ENCODE measurements at places on chromosomes 5 and 9.

GRCh38 chr5:68542207-68542606 lies 326.7 kb downstream of the PIK3R1 start:
- H3K27me3 ChIP-seq, result no peaks in the 10 kb centered on the region
- H3K36me3 ChIP-seq, result no peaks in the 10 kb centered on the region
- H3K4me3 ChIP-seq, result no peak overlapping the region
- H3K27ac ChIP-seq, result no peak overlapping the region
- H3K4me1 ChIP-seq, result peaks cover 49% of the 10 kb centered on the region

- peaks cover 14% of the 10 kb centered on the region for H3K36me3 ChIP-seq
- peak; percentile 37 for DNase-seq
- H3K27me3 ChIP-seq, result no peaks in the 10 kb centered on the region
- H3K4me3 ChIP-seq, result peak overlapping the region; percentile 92
- peak overlapping the region; percentile 75 for H3K27ac ChIP-seq
These were observed 654 bp downstream of the PURA start for GRCh38 chr5:140114341-140115185.

- peaks cover 2% of the 10 kb centered on the region for H3K27me3 ChIP-seq
- no peak overlapping the region for H3K4me3 ChIP-seq
- H3K36me3 ChIP-seq, result no peaks in the 10 kb centered on the region
- no peak for DNase-seq
These were observed 85.9 kb upstream of the HTR4 start for GRCh38 chr5:148740079-148740858.

DNA sequence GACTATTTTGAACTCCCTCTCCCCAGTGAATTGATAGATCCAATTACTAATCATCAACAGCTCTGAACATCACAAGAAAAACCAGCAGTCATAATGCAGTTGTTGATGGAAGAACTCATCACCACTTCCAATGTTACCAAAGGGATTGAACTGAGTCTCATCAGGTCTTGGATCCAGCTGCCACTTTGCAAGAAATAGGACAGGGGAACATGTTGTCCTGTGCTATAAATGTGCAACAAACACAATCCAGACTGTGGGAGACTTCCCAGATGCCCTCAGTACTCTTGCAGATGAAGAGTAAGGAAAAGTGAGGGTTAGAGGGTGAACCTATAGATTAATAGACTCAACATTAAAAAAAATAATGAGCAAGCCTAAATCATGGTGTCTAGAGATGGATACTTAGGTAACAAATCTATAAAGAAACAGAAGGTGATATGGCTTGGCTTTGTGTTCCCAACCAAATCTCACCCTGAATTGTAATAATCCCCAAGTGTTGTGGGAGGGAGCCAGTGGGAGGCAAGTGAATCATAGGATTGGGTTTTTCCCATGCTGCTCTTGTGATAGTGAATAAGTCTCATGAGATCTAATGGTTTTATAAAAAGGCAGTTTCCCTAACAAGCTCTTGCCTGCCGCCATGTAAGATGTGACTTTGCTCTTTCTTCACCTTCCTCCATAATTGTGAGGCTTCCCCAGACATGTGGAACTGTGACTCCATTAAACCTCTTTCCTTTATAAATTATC lies 63.4 kb upstream of the PAPPA start:
- H3K4me3 ChIP-seq, result no peak overlapping the region
- H3K36me3 ChIP-seq, result peaks cover 6% of the 10 kb centered on the region
- no peaks in the 10 kb centered on the region for H3K27me3 ChIP-seq
- H3K4me1 ChIP-seq, result peaks cover 31% of the 10 kb centered on the region

GRCh38 chr5:132238169-132238744 lies 10.6 kb upstream of the P4HA2 start:
- H3K4me3 ChIP-seq, result no peak overlapping the region
- H3K4me1 ChIP-seq, result peaks cover 15% of the 10 kb centered on the region
- peaks cover 1% of the 10 kb centered on the region for H3K27me3 ChIP-seq

DNA sequence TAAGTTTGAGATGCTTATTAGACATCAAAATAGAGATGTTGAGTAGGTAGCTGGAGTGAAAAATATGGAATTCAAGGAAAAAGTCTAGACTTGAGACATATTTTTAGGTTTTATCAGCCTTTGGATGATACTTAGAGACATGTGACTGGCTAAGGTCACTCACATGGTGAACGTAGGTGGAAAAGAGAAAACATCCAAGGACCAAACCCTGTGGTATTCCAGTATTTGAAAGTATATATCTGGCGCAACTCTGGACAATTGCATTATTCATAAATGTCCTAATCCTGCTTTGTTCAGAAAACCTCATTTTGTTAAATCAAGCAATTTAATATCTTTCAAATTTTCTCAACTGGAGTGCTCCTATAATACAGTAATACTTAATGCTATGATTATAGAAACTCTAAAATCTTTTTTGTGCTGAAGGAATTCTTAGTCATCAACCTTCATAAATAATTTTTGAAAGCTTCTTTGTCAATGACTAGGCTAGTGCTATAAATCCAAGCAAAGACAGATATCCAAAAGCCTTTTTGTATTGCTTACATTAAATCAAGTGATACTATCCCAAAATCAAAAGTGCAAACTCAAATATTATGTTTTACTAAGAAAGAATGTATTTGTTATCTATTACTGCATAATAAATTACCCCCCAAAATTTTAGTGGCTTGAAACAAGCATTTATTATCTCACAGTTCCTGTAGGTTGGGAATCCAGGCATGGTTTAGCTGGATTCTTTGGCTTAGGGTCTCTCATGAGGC lies 452.0 kb downstream of the ENC1 start:
- H3K36me3 ChIP-seq, result no peaks in the 10 kb centered on the region
- no peak overlapping the region for H3K27ac ChIP-seq
- peaks cover 38% of the 10 kb centered on the region for H3K4me1 ChIP-seq
- no peak for DNase-seq

GRCh38 chr5:157748760-157749461 lies 5.4 kb downstream of the LSM11 start:
- peaks cover 59% of the 10 kb centered on the region for H3K4me1 ChIP-seq
- H3K4me3 ChIP-seq, result peak overlapping the region; percentile 27
- H3K36me3 ChIP-seq, result no peaks in the 10 kb centered on the region
- no peaks in the 10 kb centered on the region for H3K27me3 ChIP-seq
- peak; percentile 89 for DNase-seq

DNA sequence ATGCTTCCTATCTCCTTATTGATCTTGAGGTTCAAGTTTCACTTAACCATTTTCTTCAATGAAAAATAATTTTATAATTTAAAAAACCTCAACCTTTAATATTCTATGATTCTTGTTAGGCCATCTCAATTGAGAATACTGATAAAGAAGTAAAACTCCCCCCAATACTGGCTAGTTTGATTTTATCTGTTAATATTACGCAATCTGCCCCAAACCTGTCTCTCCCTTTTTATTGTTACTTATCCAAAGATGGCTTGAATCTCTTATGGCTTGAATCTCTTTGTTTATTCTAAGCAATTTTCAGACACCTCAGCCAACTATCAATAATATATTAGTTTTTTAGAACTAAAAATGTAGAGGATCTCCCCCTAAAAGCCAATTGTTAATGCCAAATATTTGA lies 4.1 kb upstream of the PCDHAC2 start:
- no peaks in the 10 kb centered on the region for H3K36me3 ChIP-seq
- H3K27ac ChIP-seq, result no peak overlapping the region
- H3K27me3 ChIP-seq, result no peaks in the 10 kb centered on the region
- H3K4me1 ChIP-seq, result no peaks in the 10 kb centered on the region

DNA sequence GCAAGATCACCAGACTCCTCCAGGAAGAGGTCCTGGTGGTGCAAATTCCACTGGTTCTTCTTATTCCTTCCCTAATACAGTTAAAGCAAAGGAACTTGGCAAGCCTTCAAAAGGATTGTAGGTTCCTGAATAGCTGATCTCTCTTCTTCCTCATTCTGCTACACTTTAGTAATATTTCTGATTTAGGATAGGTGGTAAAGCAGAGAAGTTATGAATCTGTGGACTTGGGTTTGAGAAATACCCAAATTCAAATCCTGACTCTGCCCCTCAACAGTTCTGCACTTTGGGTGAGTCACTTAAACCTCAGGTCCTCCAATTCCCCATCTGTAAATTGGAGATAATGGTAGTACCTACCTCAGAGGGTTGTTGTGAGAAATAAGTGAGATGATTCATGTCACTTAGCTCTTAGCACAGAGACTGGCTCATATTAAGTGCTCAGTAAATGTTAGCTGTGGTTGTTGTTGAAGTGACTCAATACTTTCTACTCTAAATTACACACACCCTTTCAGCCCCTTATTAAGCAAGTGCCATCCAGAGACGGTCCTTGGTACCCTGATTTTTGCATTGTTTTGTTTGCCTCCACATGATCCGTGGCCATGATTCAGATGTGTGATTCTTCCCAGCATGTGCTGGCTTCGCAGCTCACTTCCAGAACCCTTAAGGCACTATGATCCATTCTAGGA lies 5.2 kb downstream of the SH3RF2 start:
- no peak overlapping the region for H3K4me3 ChIP-seq

DNA sequence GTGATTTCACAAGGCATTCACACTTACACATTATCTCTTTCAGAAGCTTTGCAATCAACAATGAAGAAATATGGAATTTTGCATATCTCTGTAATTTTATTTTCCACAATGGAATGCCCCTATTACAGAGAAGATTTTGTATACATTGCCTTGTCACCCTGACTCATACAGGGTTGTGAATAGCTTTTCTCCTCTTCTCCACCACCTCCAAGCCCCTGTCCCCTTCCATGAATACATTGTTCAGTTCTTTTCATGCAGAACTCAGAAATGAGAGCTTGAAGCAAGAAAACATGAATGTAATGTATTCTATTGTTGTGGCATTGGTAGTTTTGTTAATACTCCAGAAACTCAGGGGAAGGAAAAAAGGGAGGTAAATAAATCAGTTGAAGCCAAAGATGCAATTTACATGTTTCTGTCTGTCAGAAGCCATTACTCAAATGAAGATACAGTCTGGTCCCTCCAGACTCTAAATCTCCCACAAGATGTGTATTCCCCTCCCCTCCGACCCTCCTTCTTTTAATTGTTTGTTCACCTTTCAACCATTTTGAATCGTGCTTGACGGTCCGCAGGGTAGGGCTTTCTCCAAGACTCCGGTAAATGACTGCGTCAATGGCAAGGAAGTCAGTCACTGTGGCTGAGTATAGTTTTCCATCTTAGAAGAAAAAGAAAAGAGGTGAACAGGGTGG lies 86.1 kb downstream of the SEMA6A start:
- DNase-seq, result no peak
- peaks cover 17% of the 10 kb centered on the region for H3K27me3 ChIP-seq
- no peak overlapping the region for H3K27ac ChIP-seq
- no peak overlapping the region for H3K4me3 ChIP-seq
- no peaks in the 10 kb centered on the region for H3K36me3 ChIP-seq

GRCh38 chr5:173823274-173823644 lies 64.9 kb upstream of the CPEB4 start:
- H3K4me1 ChIP-seq, result peaks cover 34% of the 10 kb centered on the region
- no peak overlapping the region for H3K4me3 ChIP-seq
- H3K27ac ChIP-seq, result no peak overlapping the region
- peaks cover 8% of the 10 kb centered on the region for H3K36me3 ChIP-seq

DNA sequence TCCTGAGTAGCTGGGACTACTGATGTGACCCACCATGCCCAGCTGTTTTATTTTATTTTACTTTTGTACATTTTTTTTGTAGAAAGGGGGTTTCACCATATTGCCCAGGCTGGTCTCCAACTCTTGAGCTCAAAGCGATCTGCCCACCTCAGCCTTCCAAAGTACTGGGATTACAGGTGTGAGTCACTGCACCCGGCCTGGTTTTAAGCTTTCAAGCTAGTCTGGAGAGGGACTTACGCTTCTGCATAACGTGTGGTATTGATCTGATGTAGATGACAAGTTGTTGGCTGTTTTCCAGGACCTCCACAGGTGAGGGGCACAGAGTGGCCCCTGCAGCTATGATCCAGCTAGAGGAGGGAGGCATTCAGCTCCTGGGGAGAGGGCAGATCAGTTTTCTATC lies 6.8 kb upstream of the CCL21 start:
- no peak overlapping the region for H3K4me3 ChIP-seq
- no peak for DNase-seq
- H3K27ac ChIP-seq, result no peak overlapping the region
- no peaks in the 10 kb centered on the region for H3K36me3 ChIP-seq

DNA sequence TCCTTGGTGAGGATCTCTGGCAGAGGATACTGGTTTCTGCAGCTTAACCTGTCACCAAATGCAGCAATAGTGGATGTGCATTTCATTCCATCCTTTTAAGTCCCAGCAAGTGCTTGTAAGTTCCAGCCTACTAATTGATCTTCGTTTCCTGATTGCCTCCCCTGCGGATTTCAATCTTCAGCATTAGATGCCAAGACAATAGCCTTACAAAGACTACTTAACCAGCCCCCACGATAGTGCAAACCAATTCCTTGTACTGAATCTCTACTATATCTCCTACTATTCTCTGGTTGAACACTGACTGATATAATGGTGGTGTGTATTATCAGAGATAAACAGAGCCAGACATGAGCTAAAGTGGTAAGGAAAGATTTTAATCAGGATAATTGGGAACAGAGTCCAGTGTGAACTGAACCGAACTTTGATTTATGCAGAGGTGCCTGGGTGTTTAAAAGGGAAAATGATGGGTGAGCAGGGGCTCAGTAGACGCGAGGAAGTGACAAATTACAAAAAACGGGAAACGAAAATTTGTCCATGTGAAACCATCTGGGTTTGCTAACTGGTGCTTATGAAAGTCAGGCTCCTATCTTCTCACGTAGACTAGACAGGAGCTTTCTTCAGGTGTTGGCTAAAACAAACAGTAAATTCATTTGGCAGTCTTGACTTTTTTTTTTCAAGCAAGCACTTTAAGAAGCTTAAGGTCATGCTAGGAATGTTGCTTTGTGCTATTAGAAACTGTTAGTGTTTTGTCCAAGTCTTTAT lies 106.9 kb upstream of the ST8SIA4 start:
- no peaks in the 10 kb centered on the region for H3K27me3 ChIP-seq
- DNase-seq, result no peak
- no peaks in the 10 kb centered on the region for H3K36me3 ChIP-seq
- no peak overlapping the region for H3K4me3 ChIP-seq
- no peak overlapping the region for H3K27ac ChIP-seq

- H3K27ac ChIP-seq, result no peak overlapping the region
- no peak overlapping the region for H3K4me3 ChIP-seq
- peaks cover 5% of the 10 kb centered on the region for H3K36me3 ChIP-seq
- no peaks in the 10 kb centered on the region for H3K27me3 ChIP-seq
- peaks cover 69% of the 10 kb centered on the region for H3K4me1 ChIP-seq
These were observed 163.1 kb downstream of the ESM1 start for GRCh38 chr5:54822324-54822687.

DNA sequence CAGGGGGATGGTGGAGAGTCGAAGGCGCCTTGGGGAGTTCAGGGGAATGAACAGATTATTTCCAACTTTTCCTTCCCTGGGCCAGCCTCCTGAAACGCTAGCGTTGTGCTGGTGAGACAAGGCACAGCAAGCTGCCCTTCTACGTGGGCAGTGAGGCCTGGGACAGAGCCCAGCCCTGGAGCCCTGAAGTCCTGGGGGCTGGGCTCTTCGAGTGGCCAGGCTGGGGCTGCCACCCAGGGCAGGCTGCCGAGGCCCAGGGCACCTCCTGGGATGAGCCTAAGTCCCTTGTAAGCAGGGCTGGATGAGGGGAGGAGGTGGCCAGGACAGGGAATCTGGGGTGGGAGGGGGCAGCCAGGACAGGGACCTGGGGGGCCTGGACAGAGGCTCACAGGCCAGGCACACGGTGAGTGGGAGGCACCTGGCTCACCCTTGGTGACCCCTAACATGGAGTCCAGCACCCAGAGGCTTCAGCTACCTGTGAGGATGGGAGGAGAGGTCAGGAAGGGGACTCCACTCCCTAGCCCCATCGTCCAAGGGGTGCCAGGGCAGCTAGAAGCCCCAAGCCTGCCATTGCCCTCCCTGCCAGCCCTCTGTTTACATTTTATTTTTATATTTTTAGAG lies 1.3 kb upstream of the LCN12 start:
- H3K36me3 ChIP-seq, result no peaks in the 10 kb centered on the region
- H3K4me3 ChIP-seq, result peak overlapping the region; percentile 79
- peaks cover 2% of the 10 kb centered on the region for H3K27me3 ChIP-seq
- peaks cover 5% of the 10 kb centered on the region for H3K4me1 ChIP-seq

Data from HFFc6 (cell line).